HepG2 (cell line): ENCODE measurements at places on chromosomes 7 and 10. TPM values are rescaled to one million over a fixed set of nuclear protein-coding genes. Genes with fewer than 3 reads are reported as not detected.
A peak's percentile ranks its signal among the peaks of the same experiment; 100 is the strongest.

Gene CCT6A
- 292 and 425 TPM in 2 replicates for total RNA-seq

Gene MSMB
- total RNA-seq: not detected in 2 replicates

Gene TMEM176B
- not detected in 2 replicates for total RNA-seq

Gene GATA3
- total RNA-seq: not detected in 2 replicates

Gene ZNF425
- 0.97 and 1.1 TPM in 2 replicates for total RNA-seq

Gene FAM25G
- not detected in 2 replicates for total RNA-seq

Gene ASB10
- not detected in 2 replicates for total RNA-seq

Gene MYO1G
- 0.28 and 0.29 TPM in 2 replicates for total RNA-seq

Gene HOXA1
- 0.20 TPM in 1 of 2 replicates, not detected in the other for total RNA-seq

Gene CYP2W1
- 11.7 and 31.7 TPM in 2 replicates for total RNA-seq

Gene SYT15B
- 0.04 TPM in 1 of 2 replicates, not detected in the other for total RNA-seq

Gene CRPPA
- total RNA-seq: 1.1 and 1.3 TPM in 2 replicates

Gene SMO
- 22.1 and 32.3 TPM in 2 replicates for total RNA-seq

Gene PNLIP
- not detected in 2 replicates for total RNA-seq

Gene PLEKHS1
- total RNA-seq: not detected in 2 replicates

Gene BTRC
- total RNA-seq: 14.4 and 26.0 TPM in 2 replicates

DNA sequence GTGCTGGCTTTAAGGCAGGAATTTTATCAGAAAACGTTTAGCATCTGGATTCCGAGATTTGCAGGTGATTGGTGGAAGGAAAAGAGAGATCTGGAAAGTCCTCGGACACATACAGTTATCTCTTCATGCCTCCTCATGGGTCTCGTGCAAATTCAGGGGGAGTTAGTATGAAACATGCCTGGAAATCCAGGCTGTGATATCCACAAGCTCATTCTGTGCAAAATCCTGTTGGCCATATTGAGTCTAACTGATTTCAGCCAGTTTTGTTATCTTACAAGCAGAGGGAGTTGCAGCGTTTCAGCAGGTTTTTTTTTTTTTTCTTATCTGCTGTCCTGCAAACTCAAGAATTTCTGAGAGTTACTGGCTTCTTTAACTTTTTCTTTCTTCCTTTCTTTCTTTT is 411.5 kb downstream of the GALNT17 start:
- DNase-seq: no peak

DNA sequence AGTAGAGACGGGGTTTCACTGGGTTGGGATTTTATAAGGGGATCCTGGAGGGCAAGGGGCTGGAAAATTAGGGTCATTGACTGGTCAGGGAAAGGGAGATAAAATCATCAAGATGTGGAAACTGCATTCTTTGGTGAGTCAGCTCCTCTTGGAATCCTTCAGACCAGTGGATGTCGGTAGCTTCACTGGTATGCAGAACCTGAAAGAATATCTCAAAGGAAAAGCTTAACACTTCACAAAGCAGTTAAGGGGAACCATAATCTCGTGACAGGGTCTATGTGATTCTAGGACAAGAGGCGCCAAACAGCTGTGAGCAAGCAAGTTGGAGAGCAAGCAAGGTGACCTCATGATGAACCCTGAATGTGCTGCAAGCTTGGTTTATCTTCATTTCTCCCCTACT is 634.7 kb upstream of the AUTS2 start:
- DNase-seq: no peak

- DNase-seq: no peak
These were observed 289.3 kb downstream of the MDFIC start for GRCh38 chr7:115211171-115211570.

DNA sequence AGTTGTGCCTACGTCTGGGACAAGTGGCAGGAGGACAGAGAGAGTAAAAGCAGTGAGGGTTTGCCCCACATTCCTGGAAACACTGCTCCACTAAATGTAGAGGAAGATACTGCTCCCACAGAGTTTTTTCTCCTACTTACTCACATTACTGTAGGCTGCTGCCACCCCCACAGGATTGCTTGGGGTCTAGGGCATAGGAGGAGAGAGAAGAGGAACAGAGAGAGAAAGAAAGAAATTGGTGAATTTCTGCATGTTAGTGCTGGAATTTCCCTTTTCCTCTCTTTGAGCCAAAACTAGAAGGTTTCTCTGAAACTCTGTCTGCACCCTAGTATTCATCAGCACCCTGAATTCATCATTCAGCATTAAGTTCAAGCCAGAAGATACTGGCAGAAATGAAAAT is 397.9 kb downstream of the INHBA start:
- no peak for DNase-seq

- DNase-seq: no peak
These were observed 414.9 kb downstream of the GLRX3 start for GRCh38 chr10:130550952-130551674.

DNA sequence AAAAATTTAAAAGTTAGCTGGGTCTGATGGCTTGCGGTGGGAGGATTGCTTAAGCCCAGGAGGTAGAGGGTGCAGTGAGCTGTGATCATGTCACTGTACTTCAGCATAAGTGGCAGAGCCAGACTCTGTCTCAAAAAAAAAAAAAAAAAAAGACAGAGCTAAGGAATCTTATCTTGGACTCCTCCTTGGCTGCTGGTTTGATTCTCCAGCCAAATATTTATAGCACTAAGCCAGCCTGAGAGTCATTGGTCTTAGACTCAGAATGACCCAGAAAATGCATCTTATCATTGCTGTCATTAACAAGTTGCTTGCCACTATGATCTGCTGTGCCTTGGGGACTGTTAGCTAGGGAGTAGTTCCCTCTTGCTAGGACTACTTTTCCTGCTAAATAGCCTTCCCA is 164.7 kb downstream of the GNAT3 start:
- DNase-seq: no peak

DNA sequence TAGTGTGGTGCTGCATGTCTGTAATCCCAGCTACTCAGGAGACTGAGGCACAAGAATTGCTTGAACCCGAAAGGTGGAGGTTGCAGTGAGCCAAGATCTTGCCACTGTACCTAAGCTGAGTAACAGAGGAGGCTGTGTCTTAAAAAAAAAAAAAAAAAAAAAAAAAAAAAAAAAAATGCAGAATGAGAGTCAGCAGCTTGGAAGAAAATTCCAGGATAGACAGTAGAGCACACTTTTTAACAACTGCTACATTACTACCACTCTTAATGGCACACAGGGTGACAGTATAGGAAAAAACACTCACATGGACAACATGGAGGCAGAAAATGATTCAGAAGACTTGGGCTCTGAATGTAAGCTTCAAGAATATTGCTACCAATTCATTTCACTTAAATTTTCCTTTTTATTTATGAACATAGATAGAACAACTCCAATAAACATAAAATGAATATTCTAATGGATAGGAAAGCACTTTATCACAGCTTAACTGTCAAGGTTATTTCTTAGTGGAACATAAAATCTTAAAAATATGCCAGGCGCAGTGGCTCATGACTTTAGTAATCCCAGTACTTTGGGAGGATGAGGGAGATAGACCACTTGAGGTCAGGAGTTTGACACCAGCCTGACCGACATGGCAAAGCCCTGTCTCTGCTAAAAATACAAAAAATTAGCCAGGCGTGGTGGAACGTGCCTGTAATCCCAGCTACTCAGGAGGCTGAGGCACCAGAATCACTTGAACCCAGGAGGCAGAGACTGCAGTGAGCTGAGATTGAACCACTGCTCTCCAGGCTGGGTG is 31.5 kb downstream of the CHCHD3 start:
- no peak for DNase-seq

DNA sequence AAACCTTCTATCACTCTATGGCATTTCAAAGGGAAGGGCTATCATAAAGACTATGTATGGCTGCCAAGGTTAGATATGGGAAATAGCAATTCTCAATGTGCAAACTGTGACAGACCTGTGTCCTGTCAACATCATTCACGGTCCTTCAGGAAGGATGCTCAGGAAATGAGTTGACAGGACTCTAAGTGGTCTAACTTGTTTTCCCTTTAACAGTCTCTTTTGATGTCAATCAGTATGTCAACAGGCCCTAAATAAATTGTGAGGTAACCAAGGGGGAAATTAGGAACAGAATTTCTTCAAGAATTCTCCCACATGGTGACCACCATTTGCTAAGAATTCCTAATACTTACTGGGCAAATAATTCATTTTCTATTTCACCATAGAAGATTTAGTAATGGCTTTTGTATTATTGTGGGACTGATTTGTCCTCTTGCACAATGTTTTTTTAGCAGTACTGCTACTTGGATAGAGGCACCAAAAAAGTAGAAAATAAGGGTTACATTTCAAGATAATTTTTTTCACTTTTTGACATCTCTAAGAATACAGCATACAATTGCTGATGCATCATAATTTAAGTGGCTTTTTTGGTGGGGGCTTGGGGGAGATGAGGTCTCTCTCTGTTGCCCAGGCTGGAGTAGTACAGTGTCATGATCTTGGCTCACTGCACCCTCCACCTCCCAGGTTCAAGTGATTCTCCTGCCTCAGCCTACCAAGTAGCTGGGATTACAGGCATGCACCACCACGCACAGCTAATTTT is 275.8 kb downstream of the CACNA2D1 start:
- DNase-seq: no peak

GRCh38 chr7:156496865-156497264 is 143.7 kb upstream of the RNF32 start:
- no peak for DNase-seq

DNA sequence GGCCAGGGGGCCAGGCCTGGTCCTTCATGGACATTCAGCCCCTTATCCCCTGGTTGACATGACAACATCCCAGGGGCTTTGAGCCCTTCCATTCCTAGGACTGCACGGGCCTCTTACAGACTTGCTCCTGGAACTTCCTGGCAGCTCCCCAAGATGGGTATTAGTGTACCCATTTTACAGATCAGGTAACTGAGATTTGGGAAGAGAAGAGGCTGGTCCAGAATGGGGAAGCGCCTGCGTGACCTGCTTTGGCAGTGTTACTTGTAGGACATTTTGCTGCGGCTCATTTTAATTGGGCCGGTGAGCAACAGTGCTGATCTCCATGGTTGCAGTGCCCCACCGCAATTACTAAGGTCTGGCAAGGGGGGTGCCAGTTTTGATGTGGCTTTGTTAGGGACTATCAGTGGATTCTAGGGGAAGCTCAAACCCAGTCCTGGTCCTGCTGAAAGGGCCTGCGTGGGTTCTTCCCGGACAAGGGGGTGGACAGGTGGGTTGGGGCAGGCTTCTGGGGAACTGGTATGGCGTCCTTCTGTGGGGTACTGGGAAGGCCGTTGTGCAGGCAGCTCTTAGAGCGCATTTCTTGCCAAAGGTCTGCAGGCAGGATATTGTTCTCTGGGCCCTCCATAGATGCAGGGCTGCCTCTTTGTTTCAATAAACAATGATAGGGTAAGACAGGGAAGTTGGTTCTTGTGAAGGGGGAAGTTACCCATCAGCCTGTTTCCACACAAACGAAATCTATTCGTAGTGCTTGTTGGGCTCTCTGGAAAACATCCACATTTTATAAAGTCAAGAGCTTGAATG is 137.6 kb downstream of the RGS10 start:
- no peak for DNase-seq

DNA sequence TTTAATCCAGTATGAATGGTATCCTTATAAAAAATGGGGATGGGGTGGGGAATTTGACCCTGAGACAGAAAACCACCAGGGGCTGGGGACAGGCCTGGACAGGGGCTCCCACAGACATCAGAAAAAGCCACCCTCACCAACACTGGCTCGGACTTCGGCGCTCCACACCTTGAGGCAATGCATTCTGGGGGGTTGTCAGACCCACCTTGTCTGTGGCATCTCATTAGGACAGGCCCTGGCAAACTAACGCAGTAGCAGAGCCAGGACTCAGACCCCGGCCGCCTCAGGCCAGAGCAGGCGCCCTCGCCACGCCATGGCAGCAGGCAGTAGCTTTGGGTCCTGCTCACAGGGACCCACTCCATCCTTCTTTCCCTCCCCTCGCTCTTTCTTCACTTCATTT is 160.1 kb downstream of the CCDC3 start:
- DNase-seq: no peak

DNA sequence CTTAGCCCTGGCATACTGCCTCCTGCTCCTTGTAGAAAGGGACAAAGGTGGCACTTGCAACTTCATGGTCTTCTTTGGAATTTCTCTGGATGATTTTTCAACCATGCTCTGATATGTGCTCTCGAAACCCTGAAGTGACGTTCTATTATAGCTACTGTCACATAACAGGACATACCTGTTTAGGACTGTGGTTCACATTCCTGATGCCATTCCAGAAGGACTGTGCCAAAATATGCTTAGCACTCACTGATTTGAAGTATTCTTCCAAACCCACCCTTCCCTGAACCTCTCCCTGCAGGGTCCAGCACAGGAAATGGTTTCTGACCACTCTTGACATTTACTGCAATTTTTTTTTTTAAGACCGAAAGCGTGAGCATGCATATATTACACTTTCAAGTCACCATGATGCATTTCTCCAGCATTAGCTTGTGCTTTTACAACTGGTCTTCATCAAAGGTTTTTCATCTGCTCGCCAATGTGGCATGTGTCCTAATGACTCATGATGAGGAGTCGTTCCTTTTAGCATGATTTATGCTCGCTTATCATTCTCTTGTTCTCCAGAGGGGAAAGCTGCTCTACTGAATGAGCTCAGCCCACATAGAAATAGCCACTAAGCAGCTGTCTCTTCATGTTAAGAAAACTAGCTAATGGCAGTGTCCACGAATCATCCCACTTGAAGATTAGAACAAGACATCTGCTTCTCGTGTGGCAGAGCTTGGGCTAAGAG is 135.2 kb downstream of the ADAM12 start:
- DNase-seq: no peak

- peak; percentile 73 for DNase-seq
These were observed 38.5 kb upstream of the LRRC17 start for GRCh38 chr7:102874166-102874829.

GRCh38 chr10:121696854-121697253 is 98.6 kb upstream of the FGFR2 start:
- DNase-seq: peak; percentile 18

DNA sequence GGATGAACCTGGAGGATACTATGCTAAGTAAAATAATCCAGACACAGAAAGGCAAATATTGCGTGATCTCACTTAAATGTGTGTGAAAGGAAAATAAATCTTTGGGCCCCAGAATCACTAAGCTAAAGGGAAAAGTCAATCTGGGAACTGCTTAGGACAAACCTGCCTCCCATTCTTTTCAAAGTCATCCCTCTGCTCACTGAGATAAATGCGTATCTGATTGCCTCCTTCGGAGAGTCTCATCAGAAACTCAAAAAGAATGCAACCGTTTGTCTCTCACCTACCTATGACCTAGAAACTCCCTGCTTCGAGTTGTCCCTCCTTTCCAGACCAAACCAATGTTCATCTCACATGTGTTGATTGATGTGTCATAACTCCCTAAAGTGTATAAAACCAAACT is 40.1 kb upstream of the LAMB4 start:
- DNase-seq: no peak

- no peak for DNase-seq
These were observed 1.0 kb upstream of the GNA12 start for GRCh38 chr7:2845034-2845592.

DNA sequence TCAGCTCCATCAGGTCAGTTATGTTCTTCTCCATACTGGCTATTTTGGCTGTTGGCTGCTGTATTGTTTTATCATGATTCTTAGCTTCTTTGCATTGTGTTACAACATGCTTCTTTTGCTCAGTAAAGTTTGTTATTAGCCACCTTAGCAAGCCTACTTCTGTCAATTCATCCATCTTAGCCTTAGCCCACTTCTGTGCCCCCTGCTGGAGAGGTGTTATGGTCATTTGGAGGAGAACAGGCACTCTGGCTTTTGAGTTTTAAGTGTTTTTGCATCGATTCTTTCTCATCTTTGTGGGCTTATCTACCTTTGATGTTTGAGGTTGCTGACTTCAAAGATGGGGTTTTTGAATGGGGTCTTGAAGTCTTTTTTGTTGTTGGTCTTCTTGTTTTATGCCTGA is 204.6 kb upstream of the FOXP2 start:
- no peak for DNase-seq

- no peak for DNase-seq
These were observed 89.2 kb upstream of the INHBA start for GRCh38 chr7:41792120-41792519.

GRCh38 chr10:103021900-103022293 is 103.8 kb downstream of the CNNM2 start:
- DNase-seq: peak; percentile 29
